ENCODE measurements at places on chromosomes 12 and 14. TPM values are rescaled to one million over a fixed set of nuclear protein-coding genes. Genes with fewer than 3 reads are reported as not detected.

The ADAMTS20 gene
- 1.6 TPM for total RNA-seq

The OR4E2 gene
- total RNA-seq = not detected

The PRICKLE1 gene
- total RNA-seq = 21.8 TPM

The RTN1 gene
- 88.2 TPM for total RNA-seq

The FAM186B gene
- 0.44 TPM for total RNA-seq

The EFS gene
- 33.1 TPM for total RNA-seq

The PTPN6 gene
- total RNA-seq = 5.1 TPM

The LRRK2 gene
- total RNA-seq = 19.8 TPM

The OTX2 gene
- total RNA-seq = 538 TPM

The CCDC177 gene
- 3.7 TPM for total RNA-seq

The RPGRIP1 gene
- total RNA-seq = 32.9 TPM

The KRT80 gene
- 1.6 TPM for total RNA-seq

The HOXC12 gene
- total RNA-seq = not detected

The ARHGAP9 gene
- 4.0 TPM for total RNA-seq

The PZP gene
- not detected for total RNA-seq

The DRAM1 gene
- 3.3 TPM for total RNA-seq

The ANO4 gene
- total RNA-seq = 3.1 TPM

The ARMH4 gene
- 44.6 TPM for total RNA-seq

The MYH7 gene
- total RNA-seq = 69.1 TPM

The SCN8A gene
- total RNA-seq = 33.6 TPM

The TNFRSF1A gene
- total RNA-seq = 68.6 TPM

The B3GNT4 gene
- 0.88 TPM for total RNA-seq

The FOXM1 gene
- total RNA-seq = 3.8 TPM

The RPL10L gene
- total RNA-seq = not detected

The TTC9 gene
- 8.9 TPM for total RNA-seq

The SYT1 gene
- total RNA-seq = 138 TPM

The SDR9C7 gene
- total RNA-seq = 0.38 TPM

The ACSS3 gene
- 21.3 TPM for total RNA-seq

The C12orf54 gene
- not detected for total RNA-seq
